ENCODE measurements at places on chromosomes 2 and 18.

- DNase-seq, result peak; percentile 87
Measured at GRCh38 chr2:191050640-191050987, 36.6 kb upstream of the STAT1 start.

DNA sequence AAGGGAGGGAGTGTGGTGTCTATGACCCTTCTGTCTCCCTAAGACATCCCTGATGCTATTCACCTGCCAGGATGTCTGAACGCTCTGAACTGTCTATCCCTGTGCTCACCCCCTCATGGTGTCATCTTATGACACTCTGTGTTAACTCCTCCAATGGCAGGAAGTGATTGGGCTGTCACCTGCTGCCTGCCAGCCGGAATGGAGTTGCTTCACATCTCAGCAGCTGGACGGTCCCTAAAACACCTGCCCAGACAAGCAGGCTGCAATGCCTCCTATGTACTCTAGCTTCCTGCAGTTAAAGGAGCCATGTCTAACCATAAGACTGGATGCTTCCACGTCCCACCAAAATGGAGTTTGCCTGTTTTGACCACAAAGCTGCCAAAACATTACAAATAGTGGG, 99.9 kb downstream of the CPO start:
- no peak for DNase-seq

DNA sequence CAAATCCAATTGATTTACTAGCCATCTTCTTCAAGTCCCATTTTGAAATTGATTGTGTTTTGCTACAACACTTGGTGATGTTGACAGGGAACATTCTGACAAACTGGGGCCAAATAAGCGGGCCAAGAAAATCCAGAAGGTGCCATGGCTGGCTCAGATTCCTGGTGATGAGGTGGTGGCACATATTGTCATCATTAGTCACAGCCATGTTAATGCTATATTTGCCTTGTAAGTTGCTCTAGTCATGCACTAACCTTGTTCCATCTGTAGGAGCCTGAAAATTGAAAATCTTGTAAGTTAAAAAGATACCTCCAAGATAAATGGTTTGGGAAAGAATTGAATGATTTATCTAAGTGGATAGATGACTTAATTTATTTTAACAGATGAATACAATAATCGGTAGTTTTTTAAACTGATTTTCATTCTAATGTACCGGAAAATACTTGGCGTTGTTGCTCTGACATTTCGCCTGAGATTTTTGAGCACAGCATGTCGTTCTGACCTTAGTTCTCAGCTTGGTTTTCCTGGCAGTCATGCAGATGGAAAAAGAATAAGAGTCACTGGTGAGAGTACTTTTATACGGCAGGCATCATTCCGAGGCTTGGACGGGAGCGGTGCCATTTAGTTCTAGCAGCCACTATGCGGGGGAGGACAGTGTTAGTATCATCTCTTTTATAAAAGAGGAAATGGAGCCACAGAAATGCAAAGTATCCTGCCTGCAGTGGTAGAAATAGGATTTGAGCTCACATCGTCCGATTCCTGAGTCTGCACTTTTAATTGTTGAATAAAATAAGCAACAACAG, 133.9 kb downstream of the ZNF532 start:
- DNase-seq, result no peak

GRCh38 chr18:23228102-23229061, 93.1 kb downstream of the CABLES1 start:
- DNase-seq, result no peak

DNA sequence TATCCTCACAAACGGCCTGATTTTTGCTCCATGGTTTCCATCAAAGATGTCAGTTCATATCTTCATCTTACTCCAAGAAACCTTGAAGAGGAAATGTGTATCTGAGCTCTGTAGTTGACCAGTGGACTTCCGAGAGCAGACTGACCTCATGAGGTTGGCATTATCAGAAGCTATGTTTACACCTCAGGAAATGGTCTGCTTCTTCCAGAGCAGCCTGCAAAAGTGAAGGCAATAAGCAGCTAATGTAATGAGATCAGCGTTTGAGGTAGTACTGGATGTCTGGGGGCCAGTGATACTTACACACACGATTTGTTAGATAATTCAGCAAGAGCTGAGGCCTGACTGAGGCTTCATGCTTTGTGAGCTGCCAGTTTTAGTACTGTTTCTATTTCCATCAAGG, 189.7 kb downstream of the LRRTM1 start:
- DNase-seq, result no peak

GRCh38 chr18:70693246-70693645, 404.4 kb downstream of the SOCS6 start:
- DNase-seq, result no peak

DNA sequence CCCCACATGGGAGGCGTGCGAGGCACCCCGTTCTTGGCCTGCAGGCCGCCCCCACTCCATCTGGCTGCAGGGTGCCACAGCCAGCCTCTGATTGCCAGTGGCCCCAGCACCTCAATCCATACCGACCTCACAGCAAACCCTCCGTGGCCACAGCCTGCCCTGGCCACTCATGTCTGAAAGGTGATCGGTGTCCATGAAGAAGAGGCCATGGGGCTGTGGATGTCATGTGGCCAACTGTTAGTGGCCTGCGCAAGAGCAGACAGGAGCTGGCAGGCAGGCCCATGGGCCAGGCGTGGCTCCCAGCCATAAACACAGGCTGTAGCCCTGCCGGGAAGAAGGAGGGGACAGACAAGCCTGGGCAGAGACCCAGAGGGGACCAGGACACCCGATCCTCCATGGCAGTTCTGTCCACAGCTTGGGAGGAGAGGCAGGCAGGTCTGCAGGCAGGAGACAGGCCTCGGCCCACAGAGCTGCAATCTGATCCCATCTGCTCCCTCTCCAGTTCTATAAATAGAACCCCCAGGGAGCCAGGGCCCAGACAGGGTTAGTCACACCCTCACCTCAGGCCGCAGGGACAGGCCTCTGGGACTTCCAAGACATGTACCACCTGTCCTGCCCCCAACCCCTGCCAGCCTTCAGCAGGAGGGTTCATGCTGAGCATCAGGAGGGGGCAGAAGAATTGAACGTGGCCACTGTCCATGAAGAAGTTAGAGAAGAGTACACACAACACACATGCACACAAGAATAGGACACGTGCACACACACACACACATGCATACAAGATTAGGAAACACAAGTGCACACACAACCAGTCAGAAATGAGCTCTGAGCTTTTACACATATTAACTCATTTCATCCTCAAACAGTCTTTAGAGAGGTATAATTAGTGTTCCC, 16.9 kb downstream of the STEAP3 start:
- no peak for DNase-seq

DNA sequence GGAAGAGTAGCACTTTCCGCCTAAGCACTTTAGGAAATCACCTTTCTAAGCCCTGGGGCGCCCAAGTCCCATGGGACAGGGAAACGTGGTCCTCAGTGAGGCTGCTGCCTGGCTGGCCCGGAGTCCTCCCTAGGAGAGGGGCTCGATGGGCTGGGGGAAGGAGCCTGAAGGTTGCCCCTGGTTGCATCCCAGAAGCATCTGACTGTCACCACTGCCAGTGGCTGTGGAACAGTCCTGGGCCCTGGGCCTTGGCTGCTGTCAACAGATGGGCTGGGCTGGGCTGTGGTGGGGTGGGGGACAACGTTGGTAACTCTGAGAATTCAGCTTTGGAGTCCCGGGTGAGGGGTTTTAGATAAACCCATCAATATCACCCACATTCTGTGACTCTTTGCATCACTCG, 22.5 kb downstream of the ASB1 start:
- no peak for DNase-seq

DNA sequence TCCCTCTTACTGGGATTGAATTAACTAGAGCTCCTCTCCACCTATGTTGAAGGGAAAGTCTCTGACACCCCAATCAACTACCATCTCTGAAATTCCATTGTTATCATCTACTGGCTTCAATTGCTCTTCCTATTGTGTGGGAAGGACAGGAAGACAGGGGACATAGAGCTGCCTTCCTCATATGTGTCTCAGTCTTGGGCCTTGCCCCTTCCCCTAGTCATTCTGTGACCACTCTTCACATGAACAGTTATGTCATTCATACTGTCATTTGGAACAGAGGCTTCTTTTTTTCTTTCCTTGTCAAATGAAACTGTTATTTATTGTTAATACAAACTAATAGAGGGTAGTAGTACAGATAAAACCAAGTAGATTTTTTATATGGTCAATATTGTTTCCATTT, 69.6 kb upstream of the EMILIN2 start:
- no peak for DNase-seq

DNA sequence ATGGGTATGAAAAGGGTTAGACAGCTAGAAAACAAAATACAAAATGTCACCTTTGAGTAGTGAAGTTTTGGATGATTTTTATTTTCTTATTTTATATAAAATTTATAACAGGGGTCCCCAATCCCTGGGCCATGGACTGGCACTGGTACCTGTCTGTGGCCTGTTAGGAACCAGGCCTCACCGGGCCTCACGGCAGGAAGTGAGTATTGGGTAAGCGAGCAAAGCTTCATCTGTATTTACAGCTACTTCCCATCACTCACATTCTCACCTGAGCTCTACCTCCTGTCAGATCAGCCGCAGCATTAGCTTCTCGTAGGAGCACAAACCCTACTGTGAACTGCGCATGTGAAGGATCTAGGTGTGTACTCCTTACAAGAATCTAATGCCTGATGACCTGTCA, 202.8 kb upstream of the TWIST2 start:
- no peak for DNase-seq

DNA sequence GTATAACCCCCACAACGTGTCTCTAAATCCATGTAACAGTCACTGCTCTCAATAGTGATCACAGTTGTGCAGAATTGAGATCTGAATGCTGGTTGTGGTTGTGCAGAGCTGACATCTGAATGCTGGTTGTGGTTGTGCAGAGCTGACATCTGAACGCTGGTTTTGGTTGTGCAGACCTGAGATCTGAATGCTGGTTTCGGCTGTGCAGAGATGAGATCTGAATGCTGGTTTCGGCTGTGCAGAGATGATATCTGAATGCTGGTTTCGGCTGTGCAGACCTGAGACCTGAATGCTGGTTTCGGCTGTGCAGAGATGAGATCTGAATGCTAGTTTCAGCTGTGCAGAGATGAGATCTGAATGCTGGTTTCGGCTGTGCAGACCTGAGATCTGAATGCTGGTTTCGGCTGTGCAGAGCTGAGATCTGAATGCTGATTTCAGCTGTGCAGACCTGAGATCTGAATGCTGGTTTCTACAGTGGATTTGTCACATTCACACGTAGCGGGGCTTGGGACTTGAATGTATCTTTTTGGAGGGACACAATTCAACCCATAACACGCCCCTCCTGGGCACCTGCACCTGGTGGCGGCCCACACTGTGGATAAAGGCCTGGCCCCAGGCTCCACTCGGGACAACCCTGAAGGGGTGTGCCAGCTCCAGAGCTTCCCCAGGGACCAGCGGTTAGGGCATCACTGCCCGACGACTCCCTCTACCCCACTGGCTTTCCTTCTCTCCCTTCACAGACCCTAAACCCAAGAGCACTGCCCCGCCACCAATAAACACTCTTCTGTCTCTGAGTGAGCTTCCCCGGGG, 51.1 kb upstream of the SLC66A3 start:
- no peak for DNase-seq

GRCh38 chr2:26438526-26438925, 36.8 kb downstream of the DRC1 start:
- DNase-seq, result no peak

DNA sequence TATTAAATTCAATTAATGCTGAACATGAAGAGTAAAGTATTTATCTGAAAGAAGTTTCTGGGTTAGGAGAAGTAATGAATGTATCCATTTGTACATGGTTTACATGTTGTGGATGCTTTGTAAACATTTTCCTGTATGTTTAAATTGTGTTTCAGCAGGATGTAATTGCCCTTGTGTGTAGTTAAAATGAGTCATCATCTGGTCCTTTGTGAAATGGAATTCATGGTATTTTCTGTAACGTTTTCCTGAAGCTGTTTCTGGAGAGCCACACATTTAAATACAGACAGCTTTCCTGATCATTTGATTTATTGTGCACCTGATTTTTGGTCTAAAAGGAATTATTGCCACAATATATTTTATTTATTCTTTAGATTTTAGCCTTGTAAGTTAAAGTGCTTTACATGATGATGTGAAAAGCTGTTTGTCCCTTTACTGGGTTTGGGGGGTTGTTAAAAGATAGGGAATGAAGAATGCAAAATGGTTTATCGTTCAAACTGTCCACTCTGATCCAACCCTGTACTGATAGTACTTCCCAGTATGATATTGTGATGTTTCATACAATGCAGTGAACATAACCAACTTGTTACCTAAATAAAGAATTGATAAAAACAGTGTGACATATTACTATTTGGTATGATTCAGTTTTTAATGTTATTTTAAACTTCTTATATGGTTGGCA, 41.7 kb upstream of the SLC3A1 start:
- peak; percentile 24 for DNase-seq

DNA sequence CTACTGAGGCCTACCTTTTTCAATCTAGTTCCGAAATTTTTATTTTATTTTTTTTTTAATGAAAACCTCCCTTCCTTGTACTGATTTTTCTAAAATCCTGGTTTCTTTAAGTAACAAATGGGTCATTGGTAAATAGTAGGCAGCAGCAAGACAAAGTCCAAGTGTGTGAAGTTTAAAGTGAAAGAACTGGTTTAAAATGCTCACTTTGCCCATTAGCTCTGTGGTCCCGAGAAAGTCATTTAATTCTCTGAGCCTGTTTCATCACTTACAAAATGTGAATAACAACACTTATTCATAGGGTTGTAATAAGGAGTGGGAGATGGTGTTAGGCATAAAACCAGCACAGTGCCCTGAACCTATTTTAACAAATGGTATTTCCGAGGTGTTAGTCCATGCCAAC, 426.2 kb downstream of the ERBB4 start:
- DNase-seq, result no peak

- no peak for DNase-seq
Measured at GRCh38 chr2:126425943-126426342, 230.0 kb upstream of the GYPC start.

DNA sequence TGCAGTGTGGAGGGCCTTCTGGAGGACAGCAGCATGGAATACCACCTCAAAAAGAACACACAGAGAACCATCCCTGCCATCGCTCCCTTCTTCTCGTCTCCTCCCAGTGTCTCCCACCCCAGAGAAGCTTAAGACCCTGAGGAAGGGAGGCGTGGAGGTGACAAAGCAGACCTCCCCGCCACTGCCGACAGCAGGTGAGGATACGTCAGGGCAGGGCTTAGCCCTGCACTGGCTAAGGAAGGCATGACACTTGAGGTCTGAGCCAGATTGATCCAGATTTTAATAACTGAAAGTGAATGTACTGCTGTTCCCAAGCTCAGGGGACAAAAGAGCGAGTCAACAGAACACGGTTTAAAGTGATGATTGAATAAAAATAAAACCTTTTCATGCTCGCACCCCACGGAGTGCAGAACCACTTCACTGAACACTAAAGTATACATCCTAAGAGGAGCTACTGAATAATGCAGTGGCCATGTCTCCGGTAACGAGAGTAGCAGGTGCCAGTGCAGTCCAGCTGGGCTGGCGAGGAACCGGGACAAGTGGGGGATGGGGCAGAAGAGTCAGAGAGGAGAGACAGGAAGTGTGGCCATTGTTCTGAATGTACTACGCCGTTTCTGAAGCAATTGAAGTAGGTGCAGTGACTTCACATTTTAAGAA, 391.0 kb downstream of the CDH2 start:
- DNase-seq, result no peak

DNA sequence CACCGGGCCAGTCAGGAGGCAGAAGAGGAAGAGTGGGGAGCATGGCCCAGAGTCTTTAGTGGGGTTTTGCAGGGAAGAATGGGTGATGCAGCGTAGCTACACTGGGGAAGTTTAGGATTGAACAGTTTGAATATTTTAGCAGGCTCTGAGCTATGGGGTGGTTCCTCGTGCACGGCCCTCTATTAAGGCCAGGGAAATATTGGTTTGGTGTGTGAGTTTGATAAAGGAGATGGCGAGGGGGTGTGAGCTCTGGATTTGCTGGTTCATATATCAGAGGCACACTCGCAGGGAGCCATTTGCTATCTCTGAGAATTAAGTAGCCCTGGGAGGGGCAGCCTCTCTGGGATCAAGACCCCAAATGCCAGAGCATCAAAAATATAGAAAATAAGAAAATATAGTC, 50.1 kb downstream of the BOLA3 start:
- DNase-seq, result no peak
